Effector memory CD8-positive, alpha-beta T cell (primary cell): ENCODE measurements at places on chromosomes 2 and 18.

GRCh38 chr2:234679301-234679740 lies 182.4 kb upstream of the ARL4C start:
- DNase-seq, result no peak

- no peak for DNase-seq
These were observed 249.3 kb downstream of the ZNF385B start for GRCh38 chr2:179612108-179612507.

GRCh38 chr2:228798458-228799207 lies 472.5 kb downstream of the PID1 start:
- DNase-seq, result no peak

DNA sequence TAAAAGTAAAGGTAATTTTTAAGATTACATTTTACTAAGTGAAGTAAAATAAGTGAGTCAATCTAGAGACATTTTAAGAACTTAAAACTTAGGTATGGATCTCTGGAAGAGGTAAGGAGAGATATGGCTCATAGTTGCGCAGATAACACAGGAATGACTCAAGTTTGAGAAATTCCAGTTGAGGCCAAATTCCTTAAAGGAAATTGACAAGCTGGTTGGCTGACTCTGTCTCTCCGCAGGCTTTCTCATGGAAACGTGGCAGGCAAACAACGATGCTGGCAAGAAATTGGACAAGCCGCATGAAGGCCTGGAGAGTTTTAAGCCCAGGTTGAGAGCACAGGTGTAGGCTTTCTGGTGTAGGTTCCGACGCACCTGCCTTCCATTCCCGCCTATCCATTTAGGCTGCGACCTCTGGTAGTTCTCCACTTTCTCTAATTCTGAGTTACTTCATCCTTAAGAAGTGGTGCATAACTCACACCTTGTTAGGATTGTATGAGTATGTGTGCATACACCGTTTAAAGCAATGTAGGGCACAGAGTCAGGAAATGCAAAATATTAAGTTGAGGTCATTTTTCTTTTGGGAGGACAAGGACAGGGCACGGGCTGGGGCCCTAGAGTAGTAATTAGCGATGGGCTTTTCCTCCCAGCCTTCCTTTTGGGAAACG lies 589 bp upstream of the DAW1 start:
- DNase-seq, result no peak

- no peak for DNase-seq
These were observed 44.9 kb upstream of the YWHAQ start for GRCh38 chr2:9675415-9676351.

DNA sequence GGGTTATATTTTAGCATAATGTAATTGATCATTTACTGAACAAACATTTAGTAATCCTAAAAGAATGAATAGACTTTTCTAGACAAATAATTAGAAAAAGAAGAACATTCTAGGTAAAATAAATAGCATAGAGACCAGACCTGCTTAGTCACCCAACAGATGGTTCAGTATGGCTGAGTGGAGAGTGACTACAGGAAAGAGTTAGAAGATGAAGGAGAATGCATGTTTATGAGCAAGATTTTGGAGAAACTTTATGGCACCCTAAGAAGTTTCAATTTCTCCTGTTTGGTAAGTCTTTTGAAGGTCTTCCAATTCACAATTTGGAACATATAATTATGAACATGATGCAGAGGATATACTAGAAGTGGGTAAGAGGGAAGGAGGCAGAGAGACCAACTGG lies 32.9 kb downstream of the FAP start:
- no peak for DNase-seq

DNA sequence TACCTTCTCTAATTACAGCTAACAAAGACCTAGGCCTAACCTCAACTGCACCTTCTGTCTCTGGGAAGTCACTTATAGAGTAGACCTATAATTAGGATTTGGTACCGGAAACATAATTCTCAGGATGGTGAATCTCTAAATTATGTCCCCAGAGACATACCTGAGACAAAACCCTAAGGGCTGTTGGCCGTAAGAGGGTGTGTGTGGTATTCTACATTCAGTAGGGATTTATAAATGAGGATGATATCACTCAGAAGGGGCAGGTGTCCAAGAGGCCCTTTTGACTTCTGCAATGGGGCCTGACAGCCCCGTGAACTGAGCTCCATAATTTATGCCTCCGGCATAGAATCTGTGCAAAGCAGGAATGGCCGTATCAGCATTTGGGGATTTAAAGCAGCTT lies 13.5 kb upstream of the DARS1 start:
- no peak for DNase-seq

DNA sequence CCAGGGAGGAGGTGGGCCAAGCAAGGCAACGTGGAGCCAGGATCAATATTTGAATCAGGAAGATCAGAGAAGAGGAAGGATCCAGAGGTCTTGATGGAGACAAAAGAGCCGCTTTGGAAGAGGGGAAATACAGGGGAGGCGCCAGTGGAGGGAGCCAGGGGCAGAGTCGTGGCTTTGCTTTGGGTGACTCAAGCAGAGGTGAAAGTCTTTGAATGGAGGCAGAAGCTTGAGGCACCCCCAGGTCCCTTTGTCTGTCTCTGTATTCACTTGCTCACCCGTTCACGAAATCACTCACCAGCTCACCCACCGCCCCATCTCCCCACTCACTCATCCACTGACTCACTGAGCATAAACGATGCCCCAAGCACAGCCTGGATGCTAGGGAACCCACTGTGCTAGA lies 134.1 kb downstream of the ACOXL start:
- no peak for DNase-seq
